ENCODE measurements at places on chromosomes 5 and 9. TPM values are rescaled to one million over a fixed set of nuclear protein-coding genes. Genes with fewer than 3 reads are reported as not detected.

Gene KIF24
- 8.3 TPM for total RNA-seq

Gene LHX6
- 0.77 TPM for total RNA-seq

Gene PCDHGB5
- total RNA-seq = 0.37 TPM

Gene C9orf50
- total RNA-seq = not detected

Gene ADAMTS12
- 0.10 TPM for total RNA-seq

Gene CD274
- total RNA-seq = 14.3 TPM

Gene ZDHHC11B
- total RNA-seq = not detected

Gene TPRN
- total RNA-seq = 12.0 TPM

Gene NR4A3
- total RNA-seq = 0.23 TPM

Gene TERT
- 10.5 TPM for total RNA-seq

Gene NR6A1
- 1.1 TPM for total RNA-seq

Gene ZNF354B
- total RNA-seq = 4.3 TPM

Gene TIMD4
- total RNA-seq = not detected

Gene AGXT2
- total RNA-seq = not detected

Gene SLC25A46
- 58.7 TPM for total RNA-seq

Gene PCDHGA5
- 0.21 TPM for total RNA-seq

Gene ADAMTSL2
- total RNA-seq = not detected

Gene NUTM2G
- not detected for total RNA-seq

Gene FGF18
- not detected for total RNA-seq

Gene LRRC26
- not detected for total RNA-seq

Gene LMX1B
- 1.3 TPM for total RNA-seq

Gene TAF11L10
- not detected for total RNA-seq

Gene CDH18
- total RNA-seq = 0.31 TPM

Gene MSH3
- total RNA-seq = 8.6 TPM

Gene ENHO
- 5.0 TPM for total RNA-seq

Gene TMC1
- not detected for total RNA-seq

Gene FIBCD1
- 11.6 TPM for total RNA-seq

Gene PCDHGC4
- total RNA-seq = 0.33 TPM

Gene ACER2
- total RNA-seq = 2.4 TPM

Gene NSUN2
- 184 TPM for total RNA-seq

Gene GAS1
- 1.4 TPM for total RNA-seq

Gene IFNA13
- total RNA-seq = not detected

Gene COL5A1
- total RNA-seq = 6.5 TPM

Gene KLF4
- 3.7 TPM for total RNA-seq
